ENCODE measurements at places on chromosomes 2 and 18.

DNA sequence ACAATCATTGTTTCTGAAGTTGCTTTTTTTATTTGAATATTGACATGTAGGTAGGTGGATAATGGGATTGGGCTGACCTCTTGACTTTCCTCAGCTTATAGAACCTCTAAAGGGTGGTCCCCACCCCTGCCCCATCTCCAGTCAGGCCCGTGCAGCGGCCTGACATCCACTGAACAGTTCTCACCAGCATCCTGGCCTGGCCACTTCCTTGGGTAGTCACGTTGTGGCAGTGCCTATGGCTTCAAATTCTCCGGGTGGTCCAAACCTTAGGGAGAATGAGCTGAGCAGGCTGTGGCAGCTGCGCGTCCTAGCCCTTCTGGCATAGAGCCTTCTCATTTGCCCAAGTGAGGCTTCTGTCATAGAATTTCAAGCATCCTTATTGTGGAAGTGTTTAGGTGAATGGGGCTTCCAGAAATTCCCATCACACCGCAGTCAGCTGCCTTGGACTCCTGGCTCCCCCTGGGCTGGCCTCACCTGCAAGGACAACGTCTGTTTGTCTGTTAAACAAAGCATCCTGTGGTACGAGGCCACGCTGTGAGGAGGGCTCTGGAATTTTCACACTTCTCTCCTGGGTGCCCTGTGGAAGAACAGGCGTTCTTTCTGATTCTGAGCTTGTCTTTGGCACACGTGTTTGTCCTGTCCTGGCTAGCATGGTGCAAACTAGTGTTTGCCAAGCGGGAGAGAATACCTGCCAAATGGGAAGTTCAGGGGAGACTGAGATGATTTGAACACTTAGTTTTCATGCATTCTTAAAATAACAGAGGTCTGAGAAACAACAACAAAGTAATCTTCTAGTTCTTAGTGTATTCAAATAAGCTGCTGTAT, 31.8 kb upstream of the OTOS start:
- DNase-seq = no peak

- no peak for DNase-seq
These were observed 438.9 kb downstream of the SATB2 start for GRCh38 chr2:199018826-199019225.

GRCh38 chr2:33240178-33240577, 236.3 kb upstream of the RASGRP3 start:
- DNase-seq = no peak

- no peak for DNase-seq
These were observed 20.9 kb downstream of the CYP27C1 start for GRCh38 chr2:127199223-127199622.

- no peak for DNase-seq
These were observed 408.4 kb downstream of the RIT2 start for GRCh38 chr18:42707080-42707479.

GRCh38 chr2:45169339-45170190, 160.3 kb upstream of the SIX2 start:
- DNase-seq = no peak

DNA sequence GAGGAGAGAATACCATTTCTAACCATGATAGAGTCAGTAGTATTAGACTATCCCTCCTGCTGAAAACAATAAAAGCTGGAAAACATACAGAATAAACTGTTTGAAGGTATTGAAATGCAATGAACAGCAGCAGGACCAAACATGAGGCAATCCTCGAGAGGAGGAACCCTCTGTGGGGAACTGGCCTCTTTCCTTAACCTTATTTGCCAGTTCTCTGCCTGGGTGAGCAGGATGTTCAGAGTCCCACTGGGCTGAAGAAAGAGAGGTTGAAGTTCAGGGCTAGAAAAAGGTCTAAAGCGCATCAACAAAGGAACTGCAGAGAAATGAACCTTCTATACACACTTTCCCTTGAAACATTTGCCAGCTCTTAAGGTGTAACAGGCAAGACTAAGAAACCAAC, 79.8 kb upstream of the FHL2 start:
- no peak for DNase-seq

DNA sequence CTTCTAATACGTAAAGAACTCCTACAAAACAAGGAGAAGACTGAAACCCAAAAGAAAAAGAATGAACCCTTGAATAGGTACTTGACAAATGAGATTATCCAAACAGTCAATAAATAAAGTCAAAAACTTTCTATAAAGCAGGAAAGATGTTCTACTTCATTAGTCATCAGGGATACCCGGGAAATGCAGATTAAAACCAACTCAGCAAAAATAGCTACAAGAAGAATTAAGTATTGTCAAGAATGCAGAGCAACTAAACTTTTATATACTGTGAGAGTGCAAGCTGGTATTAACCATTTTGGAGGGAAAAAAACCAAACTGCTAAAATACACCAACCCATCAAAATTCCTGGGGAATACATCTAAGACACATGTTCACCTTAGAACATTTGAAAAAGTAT, 10.4 kb downstream of the TXNL1 start:
- DNase-seq = no peak

- no peak for DNase-seq
These were observed 89.3 kb upstream of the TEX51 start for GRCh38 chr2:126809340-126809739.

DNA sequence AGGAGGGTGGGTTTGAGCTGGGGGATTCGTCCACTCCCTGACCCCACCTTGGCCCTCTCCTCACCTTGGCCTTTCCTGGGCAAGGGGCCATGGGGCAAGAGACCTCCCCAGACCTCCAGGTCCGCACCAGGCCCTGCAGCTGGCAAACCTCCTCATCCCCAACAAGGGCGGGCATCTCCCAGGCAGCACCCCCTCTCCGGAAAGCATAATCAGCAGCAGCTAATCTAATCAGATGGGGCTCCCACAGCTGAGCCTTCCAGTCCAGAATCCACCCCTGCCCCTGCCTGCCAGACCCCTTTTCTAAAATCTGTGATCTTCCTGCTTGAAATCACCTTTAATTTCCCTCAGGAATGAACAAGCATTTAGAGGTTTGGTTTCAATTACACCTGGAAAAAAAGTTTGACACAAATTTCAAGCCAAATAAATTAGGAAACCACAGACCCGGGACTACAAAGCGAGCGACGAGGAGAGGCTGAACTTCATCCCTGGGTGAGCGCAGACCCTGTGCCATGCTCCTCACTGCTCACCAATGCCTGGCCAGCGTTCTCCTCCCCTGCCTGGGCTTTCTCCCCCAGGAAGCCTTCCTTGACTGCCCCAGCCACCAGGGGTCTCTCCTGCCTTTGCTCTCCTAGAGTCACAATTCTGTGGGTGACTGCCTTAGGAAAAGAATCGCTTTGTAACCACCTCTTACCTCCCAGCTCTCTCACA, 143.0 kb upstream of the MYCN start:
- DNase-seq = no peak

DNA sequence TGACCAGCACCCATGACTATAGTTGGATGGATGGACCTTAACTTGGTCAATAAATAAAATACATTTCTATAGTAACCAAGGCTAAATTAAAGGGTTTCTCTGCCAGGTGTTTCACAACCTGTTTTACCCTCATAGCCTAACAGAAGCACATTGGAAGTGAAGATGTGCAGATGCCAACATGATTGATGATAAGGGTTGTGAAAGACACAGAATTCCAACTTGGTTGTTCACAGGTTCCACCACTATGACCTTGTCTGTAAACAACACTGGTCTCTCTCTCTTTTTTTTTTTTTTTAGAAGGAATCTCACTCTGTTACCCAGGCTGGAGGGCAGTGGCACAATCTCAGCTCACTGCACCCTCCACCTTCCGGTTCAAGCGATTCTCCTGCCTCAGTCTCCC, 37.5 kb upstream of the PTH2R start:
- no peak for DNase-seq

DNA sequence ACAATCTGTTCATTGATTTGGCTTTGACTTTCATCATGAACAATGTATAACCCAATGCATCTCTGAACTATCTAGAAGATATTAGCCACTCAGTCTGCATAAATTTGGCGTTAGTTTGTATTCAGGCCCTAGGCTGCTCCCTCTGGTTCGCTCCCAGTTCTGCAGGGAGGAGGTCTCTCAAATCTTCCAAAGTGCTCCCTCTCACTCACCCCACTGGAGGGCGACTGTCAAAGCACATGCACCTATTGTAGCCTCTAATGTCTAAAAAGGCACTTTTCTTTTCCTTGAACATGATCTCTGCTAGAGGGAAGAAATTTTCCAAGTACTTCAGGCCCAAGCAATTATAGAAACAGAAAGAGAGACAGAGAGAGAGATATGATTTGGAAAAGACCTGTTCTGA, 291.5 kb downstream of the TDRD15 start:
- no peak for DNase-seq

GRCh38 chr2:35099342-35099741, 1256.2 kb upstream of the CRIM1 start:
- no peak for DNase-seq

- DNase-seq = no peak
These were observed 29.2 kb upstream of the TEX44 start for GRCh38 chr2:231563378-231563961.

DNA sequence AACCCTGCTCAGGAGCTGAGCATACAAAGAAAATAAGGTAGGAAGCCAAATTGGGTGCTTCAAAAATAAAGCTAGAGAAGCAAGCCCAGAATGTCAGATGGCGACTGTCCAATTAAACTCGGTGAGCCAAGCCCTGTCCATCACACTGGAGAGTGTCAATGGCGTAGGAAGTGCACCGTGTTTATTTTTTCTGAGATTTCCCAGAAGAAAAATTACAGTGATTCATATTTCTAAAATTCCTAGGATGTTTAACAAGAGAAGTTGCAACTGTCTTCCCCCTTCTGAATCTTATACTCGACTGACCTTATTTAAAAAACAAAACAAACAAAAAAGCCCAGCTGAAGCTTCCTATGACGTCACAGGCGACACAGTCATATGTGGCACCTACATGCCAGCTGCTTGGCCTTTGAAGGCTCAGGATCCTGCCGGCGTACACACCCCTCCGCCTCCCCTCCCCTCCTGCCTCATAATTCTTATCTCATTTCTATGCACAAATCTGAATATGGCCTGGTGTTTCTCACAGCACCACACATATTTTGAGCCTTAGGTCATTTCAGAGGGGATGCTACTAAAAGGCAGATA, 60.8 kb downstream of the MBP start:
- no peak for DNase-seq

DNA sequence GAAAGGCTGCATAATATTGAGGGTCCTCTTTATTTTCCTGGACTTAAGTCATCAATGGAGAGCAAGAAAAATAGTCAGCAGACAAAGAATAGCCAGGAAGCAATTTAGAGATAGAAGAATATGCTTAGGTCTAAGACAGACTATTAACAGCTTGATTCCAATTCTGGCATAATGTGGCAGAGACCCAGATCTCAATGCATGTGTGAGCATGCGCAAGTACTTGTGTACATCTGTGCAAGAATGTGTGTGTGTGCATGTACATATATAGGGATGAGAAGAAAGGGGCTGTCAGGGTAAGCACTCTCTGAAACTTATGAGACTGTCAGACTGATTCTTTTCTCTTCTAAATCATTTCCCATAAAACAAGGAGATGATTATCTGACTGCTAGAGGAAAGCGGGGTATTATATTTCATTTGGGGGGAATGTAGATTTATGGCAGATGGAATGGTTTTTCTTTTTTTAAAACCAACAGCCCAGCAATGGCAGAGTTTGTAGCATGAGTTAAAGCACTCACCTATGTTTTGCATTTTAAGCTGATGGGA, 381.3 kb upstream of the SPRED2 start:
- DNase-seq = no peak

DNA sequence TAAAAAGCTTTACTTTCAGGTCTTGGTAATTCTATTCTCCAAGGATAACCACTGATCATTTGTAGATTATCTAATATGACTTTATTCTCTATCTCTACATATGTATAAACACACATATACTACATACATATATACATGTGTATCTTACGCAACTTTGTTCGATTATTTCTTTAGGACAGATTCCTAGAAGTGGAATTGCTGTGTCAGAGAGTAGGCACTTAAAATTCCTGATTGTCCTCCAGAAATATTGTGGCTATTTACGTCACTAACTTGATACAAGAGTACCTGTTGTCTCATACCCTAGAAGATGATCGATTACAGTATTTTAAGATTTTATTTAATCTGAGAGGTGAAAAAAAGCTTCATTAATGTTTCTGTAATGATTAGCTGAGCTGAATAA, 57.9 kb downstream of the FAM98A start:
- no peak for DNase-seq

DNA sequence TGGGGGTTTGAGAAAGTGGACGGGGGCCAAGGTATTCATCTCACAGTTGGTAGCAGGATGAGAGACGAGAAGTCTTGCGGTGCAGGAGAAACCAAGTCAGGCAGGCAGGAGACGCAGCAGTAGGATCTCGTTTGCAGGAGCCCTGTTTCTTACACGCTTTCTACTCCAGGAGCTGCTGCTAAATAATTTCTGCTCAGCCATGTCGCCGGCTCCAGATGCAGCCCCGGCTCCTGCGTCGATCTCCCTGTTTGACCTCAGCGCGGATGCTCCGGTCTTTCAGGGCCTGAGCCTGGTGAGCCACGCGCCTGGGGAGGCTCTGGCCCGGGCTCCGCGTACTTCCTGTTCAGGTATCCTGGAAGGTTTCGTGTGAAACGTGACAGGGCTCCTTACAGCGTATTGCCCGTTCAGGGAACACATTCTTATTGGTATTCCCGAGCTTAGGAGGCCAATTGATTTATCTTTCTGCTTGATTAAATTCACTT, 494 bp downstream of the ANKZF1 start:
- DNase-seq = no peak

GRCh38 chr2:9212010-9212635, 5.5 kb downstream of the ASAP2 start:
- no peak for DNase-seq

DNA sequence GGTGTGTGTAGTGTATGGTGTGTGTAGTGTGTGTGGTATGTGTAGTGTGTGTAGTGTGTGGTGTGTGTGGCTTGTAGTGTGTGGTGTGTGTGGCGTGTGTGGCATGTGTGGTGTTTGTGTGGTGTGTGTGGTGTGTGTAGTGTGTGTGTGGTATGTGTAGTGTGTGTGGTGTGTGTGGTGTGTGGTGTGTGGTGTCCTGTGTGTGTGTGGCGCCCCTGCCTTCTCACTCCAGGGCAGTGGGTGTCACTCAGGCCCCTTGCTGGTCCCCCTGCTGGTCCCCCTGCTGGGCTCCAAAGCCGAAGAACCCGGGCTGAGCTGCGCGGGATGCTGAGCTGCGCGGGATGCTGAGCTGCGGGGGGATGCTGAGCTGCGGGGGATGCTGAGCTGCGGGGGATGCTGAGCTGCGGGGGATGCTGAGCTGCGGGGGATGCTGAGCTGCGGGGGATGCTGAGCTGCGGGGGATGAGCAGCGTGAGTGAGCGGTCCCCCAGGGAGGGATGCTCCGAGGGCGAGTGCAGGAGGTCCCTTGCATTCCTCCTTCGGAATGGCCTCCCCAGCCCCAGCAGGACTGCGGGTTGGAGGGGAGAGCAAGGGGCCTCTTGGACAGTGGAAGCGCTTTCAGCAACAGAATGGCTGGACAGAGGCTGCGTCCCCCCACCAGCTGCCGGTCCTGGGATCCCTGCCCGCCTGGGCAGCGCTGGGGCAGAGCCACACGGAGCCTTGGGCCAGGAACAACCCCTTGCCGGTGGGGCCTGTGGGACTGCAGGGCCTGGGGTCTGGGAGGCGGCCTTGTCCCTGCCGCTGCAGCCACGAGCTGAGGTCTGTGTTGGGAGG, 3.4 kb upstream of the RTP5 start:
- no peak for DNase-seq

- no peak for DNase-seq
These were observed 978.2 kb downstream of the CPS1 start for GRCh38 chr2:211534632-211535031.

GRCh38 chr2:229715895-229716507, 1.6 kb upstream of the DNER start:
- no peak for DNase-seq

GRCh38 chr2:105329197-105329554, 359 bp downstream of the TGFBRAP1 start:
- no peak for DNase-seq

- DNase-seq = no peak
These were observed 62.7 kb downstream of the CYP1B1 start for GRCh38 chr2:38013158-38013752.

All from activated naive CD8-positive, alpha-beta T cell treated with anti-CD3 and anti-CD28 coated beads, Interleukin-2, amount 50 U/mL, for 16 hours (primary cell).